Spleen (tissue), 13 donors: ENCODE measurements at places on chromosomes 2 and 18. TPM values are rescaled to one million over a fixed set of nuclear protein-coding genes. Genes with fewer than 3 reads are reported as not detected.

The FAM237A gene
- total RNA-seq: not detected

The MC5R gene
- not detected for total RNA-seq

The TEKT4 gene
- not detected for total RNA-seq

The UGT1A10 gene
- total RNA-seq: not detected

The FAM228B gene
- total RNA-seq: 18.7 TPM

DNA sequence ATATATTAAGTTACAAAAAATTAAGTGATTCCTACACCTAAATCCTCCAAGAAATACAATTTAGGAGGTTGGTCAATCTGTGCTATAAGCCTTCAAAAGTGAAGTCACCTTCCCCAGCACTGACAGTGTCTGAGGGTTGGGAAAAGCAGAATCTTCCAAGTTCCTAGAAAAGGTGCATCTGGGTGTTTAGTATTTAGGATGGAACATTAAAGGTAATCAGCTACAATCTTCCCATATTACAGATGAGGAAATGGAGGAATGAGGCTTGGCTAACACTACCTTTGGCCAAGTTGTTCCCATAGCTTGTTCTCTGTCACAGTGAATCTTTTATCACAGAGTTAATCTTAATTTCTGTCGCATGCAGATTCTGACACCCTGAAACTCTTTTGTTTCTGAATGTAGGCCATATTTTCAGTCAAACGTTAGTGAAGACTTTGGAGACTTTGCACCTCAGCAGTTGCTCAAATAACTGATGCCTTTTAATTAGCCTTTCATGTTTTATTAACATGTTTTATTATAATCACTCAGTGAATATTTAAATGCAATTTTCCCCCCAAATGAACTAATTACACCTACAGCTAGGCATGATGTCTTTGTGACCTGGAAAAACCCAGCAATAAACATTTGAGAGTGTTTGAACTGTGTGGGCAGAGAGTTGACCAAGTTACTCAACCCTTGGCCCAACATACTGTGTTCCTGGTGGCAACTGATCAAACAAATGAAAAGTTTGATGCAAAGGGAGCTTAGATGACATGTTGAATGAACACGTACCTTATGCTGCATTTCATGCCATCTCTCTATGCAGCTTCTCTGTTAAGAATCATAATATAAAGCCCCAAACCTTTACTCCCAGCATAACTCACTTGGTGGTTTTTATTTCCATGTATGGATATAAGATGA, 17.6 kb downstream of the FN1 start:
- no peaks in the 10 kb centered on the region for H3K4me1 ChIP-seq
- H3K36me3 ChIP-seq: no peaks in the 10 kb centered on the region
- H3K27ac ChIP-seq: no peak overlapping the region
- H3K4me3 ChIP-seq: no peak overlapping the region

- no peak overlapping the region for H3K27ac ChIP-seq
- no peaks in the 10 kb centered on the region for H3K27me3 ChIP-seq
- H3K4me1 ChIP-seq: no peaks in the 10 kb centered on the region
- no peak for DNase-seq
- no peak overlapping the region for H3K4me3 ChIP-seq
- H3K36me3 ChIP-seq: no peaks in the 10 kb centered on the region
Observed at GRCh38 chr2:16687222-16687621, 21.6 kb upstream of the CYRIA start.

DNA sequence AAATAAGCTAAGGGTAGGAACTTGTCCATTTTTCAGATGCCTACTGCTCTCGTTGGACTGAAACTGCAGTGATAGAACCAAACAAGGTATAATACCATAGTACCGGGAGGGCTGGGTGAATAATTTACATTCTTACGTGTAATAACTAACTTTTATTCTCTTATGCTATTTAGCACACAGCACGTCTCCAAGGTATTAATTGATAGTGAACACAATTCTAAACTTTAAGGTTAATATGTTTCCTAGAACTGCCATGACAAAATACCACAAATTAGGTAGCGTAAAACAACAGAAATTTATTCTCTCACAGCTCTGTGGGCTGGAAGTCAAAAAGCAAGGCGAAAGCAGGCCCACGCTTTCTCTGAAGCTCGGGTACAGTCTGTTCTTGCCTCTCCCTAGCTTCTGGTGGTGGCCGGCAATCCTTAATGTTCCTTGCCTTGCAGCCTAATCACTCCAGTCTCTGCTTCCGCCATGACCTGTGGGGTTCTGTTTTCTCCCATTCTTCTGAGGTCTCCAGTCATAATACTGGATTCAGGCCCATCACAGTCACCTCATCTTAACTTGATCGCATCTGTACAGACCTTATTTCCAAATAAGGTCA, 5.6 kb upstream of the BCL2 start:
- H3K27ac ChIP-seq: no peak overlapping the region
- H3K4me3 ChIP-seq: no peak overlapping the region
- peaks cover 10% of the 10 kb centered on the region for H3K4me1 ChIP-seq
- H3K36me3 ChIP-seq: peaks cover 10% of the 10 kb centered on the region
- DNase-seq: no peak

DNA sequence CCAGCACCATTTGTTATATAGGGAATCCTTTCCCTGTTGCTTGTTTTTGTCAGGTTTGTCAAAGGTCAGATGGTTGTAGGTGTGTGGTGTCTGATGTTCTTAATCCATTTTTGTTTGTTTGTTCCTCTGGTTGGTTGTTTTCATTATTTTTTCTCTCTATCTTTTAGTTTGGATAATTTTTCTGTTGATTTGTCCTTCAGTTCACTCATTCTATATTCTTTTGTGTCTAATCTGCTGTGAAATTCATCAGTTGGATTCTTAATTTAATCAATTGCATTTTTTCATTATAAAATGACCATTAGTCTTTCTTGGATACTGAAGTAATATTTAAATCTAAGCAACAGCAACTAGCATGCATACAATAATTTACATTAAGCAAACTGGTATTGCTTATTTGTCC, 206.7 kb upstream of the TRIB2 start:
- H3K4me1 ChIP-seq: peaks cover 32% of the 10 kb centered on the region
- no peak overlapping the region for H3K27ac ChIP-seq
- H3K4me3 ChIP-seq: no peak overlapping the region
- H3K36me3 ChIP-seq: no peaks in the 10 kb centered on the region
- no peaks in the 10 kb centered on the region for H3K27me3 ChIP-seq

- peak; percentile 79 for DNase-seq
- no peaks in the 10 kb centered on the region for H3K36me3 ChIP-seq
- H3K27ac ChIP-seq: peak overlapping the region; percentile 77
- H3K27me3 ChIP-seq: no peaks in the 10 kb centered on the region
Observed at GRCh38 chr2:31318361-31319336, 84.7 kb downstream of the EHD3 start.

DNA sequence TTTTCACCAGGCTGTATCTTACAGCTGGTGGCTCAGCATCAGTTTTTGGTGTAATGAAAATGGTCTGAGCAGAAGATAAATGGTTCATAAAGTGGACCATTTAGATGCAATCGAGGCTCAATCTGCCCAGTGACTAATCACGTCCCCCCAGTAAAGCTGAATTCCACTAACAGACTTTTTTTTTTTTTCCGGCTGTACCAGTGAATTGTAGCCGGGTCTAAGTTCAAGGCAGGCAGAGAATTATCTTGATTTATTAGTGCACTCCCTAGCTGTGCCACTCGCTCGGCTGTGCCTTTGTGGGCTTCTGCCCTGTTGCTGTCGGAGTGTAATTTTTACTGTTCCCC, 215.1 kb upstream of the POU3F3 start:
- DNase-seq: no peak
- H3K4me3 ChIP-seq: no peak overlapping the region
- no peaks in the 10 kb centered on the region for H3K36me3 ChIP-seq
- H3K27me3 ChIP-seq: no peaks in the 10 kb centered on the region
- no peaks in the 10 kb centered on the region for H3K4me1 ChIP-seq

GRCh38 chr2:189222468-189223105, 43.0 kb upstream of the COL5A2 start:
- H3K4me3 ChIP-seq: no peak overlapping the region
- no peak overlapping the region for H3K27ac ChIP-seq
- no peaks in the 10 kb centered on the region for H3K27me3 ChIP-seq
- H3K36me3 ChIP-seq: no peaks in the 10 kb centered on the region

GRCh38 chr2:1286929-1287328, 126.3 kb upstream of the TPO start:
- H3K4me1 ChIP-seq: peaks cover 5% of the 10 kb centered on the region
- H3K27ac ChIP-seq: no peak overlapping the region
- H3K27me3 ChIP-seq: no peaks in the 10 kb centered on the region
- H3K4me3 ChIP-seq: no peak overlapping the region
- H3K36me3 ChIP-seq: no peaks in the 10 kb centered on the region

DNA sequence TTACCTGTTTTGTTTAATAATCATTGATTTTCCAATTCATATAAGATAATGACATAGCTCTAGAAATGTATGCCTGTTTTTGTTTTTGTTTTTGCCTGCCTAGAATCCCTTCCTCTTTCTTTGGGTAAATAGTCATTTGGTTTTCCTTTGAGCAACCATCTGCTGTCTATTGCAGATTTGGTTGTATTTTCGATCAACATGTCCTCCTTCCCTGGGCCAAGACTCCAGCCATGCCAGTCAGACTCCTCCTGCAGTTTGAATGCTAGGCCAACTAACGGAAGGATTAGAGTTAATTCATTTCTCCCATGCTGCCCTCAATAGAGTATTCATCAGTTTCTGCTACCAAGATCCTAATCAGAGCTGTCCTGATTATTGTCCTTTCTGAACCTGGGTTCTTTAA, 67.1 kb downstream of the MAIP1 start:
- no peaks in the 10 kb centered on the region for H3K4me1 ChIP-seq
- no peaks in the 10 kb centered on the region for H3K36me3 ChIP-seq
- H3K27me3 ChIP-seq: no peaks in the 10 kb centered on the region
- no peak overlapping the region for H3K27ac ChIP-seq
- H3K4me3 ChIP-seq: no peak overlapping the region

DNA sequence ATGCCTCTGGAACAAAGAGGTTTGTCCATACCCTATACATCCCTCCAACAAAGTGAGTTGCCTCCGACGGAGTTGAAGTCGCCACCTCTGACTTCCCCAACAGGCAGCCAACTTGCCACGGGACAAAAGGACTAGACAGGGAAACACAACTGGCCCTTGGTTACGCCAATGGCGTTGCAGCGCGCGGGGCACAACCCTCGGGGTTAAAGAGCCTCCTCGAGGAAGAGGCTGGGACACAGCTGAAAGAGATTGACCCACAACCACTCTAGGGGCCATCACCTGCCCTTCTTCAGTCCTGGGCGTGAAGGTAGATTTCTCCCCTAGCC, 545 bp downstream of the GTF3C2 start:
- no peaks in the 10 kb centered on the region for H3K27me3 ChIP-seq
- DNase-seq: peak; percentile 90
- peaks cover 8% of the 10 kb centered on the region for H3K36me3 ChIP-seq
- H3K4me1 ChIP-seq: peaks cover 69% of the 10 kb centered on the region
- peak overlapping the region; percentile 93 for H3K27ac ChIP-seq

DNA sequence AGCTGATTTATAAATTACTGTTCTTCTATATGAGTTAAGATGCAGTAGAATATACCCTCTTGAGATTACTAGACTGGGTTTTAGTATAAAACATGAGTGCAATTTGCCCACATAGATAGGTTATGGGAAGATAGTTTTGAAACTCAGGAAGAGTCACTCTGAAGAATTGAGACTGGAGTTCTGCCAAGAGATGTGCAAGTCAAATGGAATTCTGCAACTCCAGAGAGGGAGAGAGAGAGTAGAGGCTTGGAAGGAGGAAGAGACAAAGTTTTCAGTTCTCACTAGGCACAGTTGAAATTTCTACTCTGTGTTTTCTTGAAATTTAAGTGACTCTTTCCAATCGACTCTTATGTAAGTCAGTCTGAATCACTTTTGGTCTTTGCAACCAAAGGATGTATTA, 878.8 kb downstream of the TSN start:
- H3K36me3 ChIP-seq: no peaks in the 10 kb centered on the region
- no peak overlapping the region for H3K4me3 ChIP-seq
- no peaks in the 10 kb centered on the region for H3K4me1 ChIP-seq
- H3K27ac ChIP-seq: no peak overlapping the region
- no peak for DNase-seq

DNA sequence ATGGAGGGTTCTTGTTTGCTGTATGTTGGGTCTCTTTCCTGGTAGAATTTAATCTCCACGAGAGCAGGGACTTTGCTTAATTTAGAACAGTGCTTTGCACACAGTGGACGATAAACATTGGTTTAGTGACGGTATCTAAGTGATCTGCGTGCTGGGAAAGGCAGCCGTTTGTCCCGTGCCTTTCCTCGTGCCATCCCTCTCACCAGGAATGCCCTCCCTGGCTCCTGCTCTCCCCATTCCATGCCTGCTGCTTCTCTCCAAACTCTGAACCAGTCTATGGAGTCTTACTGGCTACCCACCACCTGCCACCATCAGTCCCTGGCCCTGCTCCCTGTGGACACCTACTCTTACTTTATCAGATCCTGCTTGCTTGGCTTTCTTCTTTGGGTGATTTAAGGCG, 27.3 kb upstream of the TNP1 start:
- H3K27ac ChIP-seq: no peak overlapping the region
- H3K4me3 ChIP-seq: no peak overlapping the region
- no peaks in the 10 kb centered on the region for H3K36me3 ChIP-seq
- H3K4me1 ChIP-seq: no peaks in the 10 kb centered on the region
- no peak for DNase-seq
- H3K27me3 ChIP-seq: no peaks in the 10 kb centered on the region
